ENCODE measurements at places on chromosomes 7 and 10.

DNA sequence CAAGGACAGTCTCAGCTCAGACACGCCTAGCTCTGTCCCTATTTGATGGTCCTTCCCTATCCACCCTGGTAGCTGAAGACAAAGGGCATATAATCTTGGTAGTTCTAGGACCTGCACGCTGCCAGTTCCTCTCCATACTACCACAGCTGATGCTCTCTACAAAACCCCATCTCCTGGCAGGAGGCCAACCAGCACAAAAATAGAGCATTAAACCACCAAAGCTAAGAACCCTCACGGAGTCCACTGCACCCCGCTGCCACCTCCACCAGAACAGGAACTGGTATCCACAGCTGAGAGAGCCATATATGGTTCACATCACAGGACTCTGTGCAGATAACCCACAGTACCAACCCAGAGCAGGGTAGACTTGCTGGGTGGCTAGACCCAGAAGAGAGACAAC lies 299.4 kb downstream of the LRRTM3 start:
- no peak for DNase-seq

GRCh38 chr7:18475488-18475887 lies 20.1 kb upstream of the HDAC9 start:
- DNase-seq, result no peak

DNA sequence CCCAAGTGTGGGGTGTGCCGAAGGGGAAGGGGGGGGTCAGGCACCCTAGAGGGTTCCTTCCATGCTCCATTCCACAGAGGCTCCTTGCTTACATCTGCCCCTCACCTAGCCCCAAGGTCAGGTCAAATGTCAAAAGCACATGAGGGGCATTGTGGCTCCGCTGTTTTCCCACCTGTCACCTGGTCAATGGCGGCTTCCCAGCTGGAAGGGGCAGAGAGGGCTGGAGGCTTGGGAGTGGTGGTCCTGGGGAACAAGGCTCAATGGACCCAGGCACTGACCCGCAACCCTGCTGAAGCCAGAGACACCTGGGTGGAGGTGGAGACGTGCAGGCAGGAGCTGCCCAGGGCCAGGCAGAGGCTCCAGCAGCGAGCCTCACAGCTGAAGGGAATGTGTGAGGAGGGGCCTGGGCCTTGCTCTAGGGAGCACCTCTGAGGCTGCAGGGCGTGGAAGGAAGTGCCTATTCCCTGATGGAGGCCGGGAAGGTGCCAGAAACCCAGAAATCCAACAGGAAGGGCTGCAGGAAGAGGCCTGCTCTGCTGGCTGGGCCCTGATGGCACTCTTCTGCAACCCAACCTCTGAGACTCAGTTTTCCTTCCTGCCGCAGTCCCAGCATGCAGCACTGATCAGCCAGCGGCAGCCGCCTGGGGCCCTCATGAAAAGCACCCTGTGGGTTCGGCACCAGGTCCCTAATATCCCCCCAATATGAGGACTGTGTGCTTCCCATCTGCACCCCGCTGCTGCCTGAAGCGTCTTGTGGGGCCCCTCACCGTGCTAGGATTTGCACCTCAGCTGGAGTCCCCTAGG lies 16.0 kb downstream of the RASGEF1A start:
- no peak for DNase-seq

GRCh38 chr7:43590862-43591557 lies 8.1 kb downstream of the STK17A start:
- no peak for DNase-seq

- no peak for DNase-seq
Observed at GRCh38 chr7:92820191-92820590, 16.2 kb downstream of the CDK6 start.

GRCh38 chr7:134916171-134916883 lies 70.0 kb upstream of the AGBL3 start:
- no peak for DNase-seq

DNA sequence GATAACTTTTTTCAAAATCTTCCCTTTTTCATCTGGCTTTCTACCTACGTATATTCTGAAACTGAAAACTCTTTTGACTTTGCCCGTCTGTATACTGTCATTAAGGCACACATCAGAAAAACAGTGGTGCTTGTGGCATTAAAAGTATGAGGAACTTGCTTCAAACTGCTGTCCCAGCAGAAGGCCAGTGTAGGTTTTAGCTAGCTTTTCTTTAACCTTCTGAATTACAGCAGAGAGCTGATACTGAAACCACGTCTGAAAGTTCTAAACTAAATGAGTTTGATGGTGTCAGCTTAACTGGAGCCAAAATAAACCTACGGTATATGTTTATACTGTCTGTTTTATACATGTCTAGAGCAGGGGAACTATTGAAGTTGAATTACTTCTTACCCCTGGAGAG lies 283.4 kb downstream of the TFEC start:
- no peak for DNase-seq

DNA sequence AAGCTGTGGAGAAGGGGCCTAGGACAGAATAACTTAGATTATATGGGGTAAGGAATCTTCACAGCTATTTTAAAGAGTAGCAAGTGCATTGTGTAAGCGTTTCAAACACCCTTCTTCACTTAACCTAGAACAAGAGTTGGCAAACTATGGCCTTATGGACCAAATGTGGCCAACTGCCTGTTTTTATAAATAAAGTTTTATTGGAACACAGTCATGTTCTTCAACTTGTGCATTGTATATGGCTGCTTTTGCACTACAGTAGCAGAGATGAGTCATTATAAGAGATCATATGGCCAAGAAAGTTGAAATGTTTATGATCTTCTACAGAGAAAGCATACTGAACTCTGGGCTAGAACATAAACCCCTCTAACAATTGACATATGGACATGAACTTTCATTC lies 187.8 kb downstream of the ETV1 start:
- no peak for DNase-seq

DNA sequence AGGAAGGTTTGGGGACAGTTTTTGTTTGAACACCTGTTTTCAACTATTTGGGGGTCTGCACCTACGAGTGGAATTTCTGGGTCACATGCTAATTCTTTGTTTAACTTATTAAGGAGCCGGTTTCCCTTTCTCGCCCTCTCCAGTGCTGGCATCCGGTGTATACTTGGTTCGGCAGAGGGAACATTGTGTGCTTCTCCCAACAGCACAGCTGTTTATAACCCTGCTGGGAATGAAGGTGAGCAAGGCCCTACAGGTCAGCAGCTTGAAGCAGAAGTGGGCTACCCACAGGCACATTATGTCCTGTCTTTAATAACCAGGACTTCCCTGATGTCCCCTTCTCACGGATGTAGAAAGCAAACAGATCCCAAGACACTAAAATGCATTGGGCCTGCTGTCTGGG lies 87.5 kb upstream of the PDCD4 start:
- DNase-seq, result no peak
